ENCODE measurements at places on chromosomes 6 and 20.

- peak; percentile 21 for DNase-seq
These were observed 69.1 kb downstream of the SLC35F1 start for GRCh38 chr6:117976030-117976651.

- DNase-seq = no peak
These were observed 21.3 kb downstream of the NHSL1 start for GRCh38 chr6:138477913-138478539.

GRCh38 chr6:11532097-11532496 lies 5.5 kb upstream of the TMEM170B start:
- DNase-seq = no peak

GRCh38 chr6:41531591-41532582 lies 14.3 kb upstream of the FOXP4 start:
- no peak for DNase-seq

- DNase-seq = no peak
These were observed 53.0 kb upstream of the DSP start for GRCh38 chr6:7488494-7488893.

- no peak for DNase-seq
These were observed 215.6 kb upstream of the HEY2 start for GRCh38 chr6:125533710-125534397.

DNA sequence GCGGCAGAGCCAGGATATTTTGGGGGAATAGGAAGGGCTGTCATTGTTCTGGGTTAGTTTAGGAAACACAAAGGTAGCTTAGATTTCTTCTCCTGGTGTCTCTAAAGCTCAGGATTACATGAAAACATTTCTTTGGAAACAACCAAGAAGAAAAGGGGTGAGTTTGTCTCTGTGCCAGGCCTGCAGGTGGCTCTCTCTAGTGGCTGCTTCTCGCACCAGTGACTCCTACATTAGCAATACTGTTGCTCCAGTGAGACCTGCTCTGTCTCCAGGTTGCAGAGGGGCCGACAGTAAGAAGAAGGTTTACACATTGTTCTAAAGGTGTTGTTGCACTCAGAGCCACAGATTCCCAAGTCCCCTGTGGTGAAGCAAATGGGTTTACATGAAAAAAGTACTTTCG lies 104.6 kb upstream of the GLP1R start:
- DNase-seq = no peak

DNA sequence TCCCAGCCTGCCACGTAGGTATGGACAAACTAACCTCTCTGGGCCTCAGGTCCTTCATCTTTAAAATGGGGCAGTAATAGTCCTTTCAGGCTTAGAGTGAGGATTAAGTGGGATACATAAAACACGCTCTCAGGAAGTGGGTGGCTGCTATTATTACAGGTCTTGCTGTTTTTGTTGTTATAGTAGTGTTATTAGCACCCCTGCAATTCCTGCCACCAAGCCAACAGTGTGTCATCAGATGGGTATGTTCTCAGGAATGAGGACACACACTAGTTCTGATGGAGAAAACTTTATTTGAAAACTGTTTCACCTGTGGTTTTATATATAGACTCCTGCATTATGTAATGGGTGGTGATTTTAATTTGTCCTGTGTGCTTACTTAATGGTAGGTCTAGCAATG lies 131.7 kb downstream of the LRRC1 start:
- DNase-seq = no peak

DNA sequence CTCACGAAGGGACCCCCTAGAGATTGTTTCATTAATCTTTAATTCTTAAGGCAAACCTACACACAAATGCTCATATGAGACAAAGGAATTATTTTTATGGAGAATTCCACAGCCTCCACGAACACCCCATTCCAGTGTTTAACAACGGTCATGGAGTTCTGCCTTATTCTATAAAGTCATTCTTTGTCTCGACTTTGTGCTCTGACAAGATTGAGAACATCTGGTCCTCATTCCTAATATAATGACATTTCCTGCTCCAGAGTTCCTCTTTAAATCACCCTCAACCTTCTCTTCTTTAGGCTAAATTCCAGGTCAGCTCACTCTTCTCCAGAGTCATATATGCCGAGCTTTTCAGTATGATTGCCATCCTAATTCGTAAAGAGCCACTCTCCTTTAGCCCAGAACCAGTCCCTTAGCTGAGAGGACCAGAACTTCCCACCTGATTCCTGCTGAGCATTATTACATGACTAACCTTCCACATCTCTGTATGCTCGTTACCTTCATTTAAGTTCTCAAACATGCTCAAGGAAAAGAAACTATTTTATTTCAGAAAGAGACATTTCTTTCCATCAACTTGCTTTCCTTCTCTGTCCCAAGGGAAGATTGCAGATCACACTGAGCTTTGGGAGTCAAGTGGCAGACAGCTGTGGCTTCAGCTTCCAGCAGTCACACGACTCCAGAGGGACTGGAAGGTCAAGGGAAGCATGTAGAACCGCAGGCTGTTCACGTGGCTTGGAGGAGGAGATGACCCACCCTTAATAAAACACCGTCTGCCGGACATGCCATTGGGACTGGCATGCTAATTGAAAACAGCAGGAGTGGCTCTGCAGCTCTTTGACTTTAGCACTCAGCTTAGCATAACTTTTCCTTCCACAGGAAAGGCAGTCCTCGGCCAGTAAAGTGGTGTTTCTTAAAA lies 467.1 kb upstream of the HSF2 start:
- DNase-seq = no peak

DNA sequence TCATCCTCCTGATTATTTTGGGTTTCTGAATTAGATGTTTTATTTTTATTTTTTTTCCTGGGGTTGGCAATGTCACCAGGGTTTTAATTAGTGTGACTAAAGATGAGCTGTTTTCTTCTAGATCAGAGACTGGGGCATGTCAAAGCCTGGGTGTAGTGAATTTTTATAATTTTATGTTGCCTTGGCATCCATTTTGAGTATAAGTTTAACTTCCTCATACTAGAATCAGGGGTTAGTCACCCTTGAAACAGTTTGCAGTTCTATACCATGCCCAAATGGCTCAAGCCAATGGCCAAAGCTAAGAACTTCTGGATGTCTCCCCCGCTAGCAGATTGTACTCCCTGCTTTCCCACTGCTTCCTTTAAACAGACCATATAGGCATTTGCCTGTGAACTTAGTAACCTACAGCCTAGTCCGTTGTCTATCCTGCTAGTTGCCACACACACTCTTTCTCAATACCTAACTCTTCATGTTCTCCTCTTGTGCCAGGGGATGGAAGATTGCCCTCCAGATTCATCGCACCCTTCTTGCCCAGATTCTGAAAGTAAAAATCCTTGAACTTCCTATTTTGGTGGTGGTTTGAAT lies 54.5 kb downstream of the KIAA0408 start:
- no peak for DNase-seq

GRCh38 chr6:106199998-106200397 lies 113.9 kb downstream of the PRDM1 start:
- no peak for DNase-seq

DNA sequence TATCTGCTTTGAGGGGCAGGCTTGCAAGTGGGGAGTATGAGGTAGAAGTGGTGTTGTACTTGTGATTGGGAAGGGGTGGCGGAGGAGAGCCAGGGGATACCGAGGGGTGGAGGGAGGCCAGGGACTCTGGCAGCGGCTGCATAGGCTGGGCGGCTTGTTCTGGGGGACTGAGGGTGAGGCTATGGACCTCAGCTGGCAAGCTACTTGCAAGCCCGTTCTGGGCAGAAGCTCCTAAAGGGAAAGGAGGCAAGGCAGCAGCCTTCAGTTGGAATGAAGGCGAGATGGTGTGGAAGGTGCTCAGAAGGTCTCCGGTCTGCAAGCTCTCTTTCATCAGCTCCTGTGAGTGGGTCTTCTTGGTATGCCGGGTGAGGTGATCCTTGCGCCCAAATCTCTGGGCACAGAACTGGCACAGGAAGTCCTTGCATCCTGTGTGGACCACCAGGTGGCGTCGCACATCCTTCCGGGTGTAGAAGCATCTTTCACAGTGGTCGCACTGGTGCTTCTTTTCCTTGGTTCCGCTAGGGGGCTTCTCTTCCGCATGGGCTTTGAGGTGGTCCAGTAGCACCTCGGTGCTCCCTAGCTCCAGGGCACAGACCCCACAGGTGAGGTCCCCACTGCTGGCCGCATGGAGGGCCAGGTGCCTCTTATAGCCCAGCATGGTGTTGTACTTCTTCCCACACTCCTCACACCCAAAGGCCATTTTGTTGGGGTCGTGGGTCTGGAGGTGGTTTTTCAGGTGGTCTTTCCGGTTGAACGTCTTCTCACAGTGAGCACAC lies 66.0 kb downstream of the PLAGL1 start:
- peak; percentile 55 for DNase-seq

DNA sequence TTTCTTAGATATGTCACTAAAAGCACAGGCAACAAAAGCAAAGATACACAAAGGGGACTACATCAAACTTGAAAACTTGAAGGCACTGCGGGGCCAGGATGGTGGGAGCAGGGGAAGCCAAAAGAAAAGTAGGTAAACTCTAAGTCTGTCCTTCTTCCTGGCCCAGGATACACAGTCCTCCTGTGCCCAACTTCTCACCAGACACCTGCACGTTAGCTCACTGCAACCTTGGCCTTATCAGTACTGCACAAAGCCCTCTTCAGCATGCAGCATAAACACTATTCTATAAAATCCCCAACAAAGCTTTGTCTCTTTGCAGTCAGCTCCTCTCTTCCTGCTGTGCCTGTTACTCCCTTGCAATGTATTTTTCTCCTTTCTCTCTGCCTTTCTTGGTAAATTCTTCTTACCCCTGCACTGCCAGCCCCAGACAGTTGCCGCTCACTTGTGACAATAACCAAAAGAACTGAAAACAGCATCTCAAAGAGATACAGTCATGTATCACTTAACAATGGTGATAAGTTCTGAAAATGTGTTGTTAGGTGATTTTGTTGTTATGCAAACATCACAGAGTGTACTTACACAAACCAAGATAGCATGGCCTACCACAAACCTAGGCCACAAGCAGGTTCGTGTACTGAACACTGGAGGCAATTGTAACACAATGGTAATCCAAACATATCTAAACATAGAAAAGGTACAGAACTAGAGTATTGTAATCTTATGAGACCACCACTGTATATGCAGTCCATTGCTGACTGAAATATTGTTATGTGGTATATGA lies 51.2 kb downstream of the NINL start:
- DNase-seq = no peak

DNA sequence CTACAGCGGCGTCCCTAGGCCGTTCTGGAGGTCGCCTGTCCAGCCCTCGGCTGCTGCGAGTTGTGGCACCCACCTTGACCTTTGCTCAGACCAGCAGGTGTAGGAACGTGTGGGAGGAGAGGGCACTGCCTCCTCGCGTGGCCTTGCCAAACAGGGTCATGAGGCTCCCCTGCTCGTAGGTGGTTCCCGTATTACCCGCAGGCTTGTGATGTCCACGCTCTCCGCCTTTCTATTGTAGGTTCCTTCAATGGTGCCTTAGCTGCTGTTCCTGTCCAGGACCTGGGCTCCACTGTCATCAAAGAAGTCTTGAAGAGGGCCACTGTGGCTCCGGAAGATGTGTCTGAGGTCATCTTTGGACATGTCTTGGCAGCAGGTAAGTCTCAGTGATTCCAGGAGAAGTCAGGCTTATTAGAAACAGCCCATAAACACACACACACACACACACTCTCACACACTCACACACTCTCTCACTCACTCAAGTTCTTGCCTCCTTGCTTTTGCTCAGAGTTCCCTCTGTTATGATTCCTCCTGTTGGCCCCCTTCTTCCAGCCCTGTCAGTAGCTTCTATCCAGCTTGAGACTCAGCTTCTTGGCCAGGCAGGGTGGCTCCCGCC lies 942 bp downstream of the ACAT2 start:
- no peak for DNase-seq

- no peak for DNase-seq
These were observed 31.8 kb upstream of the HBS1L start for GRCh38 chr6:135086414-135086764.

DNA sequence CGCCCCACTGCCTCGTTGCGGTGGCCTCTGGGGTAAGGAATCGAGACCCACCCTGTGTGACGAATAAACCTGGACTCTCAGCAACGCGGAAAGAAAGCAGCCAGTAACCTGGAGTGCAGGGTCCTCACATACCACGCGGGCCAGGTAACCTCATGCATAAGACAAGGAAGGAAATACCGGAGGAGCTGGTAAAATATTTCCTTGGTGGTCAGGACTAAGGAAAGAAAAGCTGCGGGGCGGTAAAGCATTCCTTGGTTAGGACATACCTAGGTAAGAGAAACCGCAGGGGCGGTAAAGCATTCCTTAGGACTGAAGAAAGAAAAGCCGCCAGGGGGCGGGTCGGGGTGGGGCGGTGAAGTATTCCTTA lies 80.7 kb downstream of the SYTL3 start:
- DNase-seq = no peak

- no peak for DNase-seq
These were observed 98.5 kb downstream of the ARMC2 start for GRCh38 chr6:108946695-108947094.

- no peak for DNase-seq
These were observed 290.6 kb downstream of the BMP7 start for GRCh38 chr20:56975838-56976237.

GRCh38 chr6:133947302-133947900 lies 5.6 kb upstream of the TBPL1 start:
- DNase-seq = peak; percentile 64

GRCh38 chr6:97094376-97094775 lies 169.8 kb downstream of the KLHL32 start:
- DNase-seq = no peak

- no peak for DNase-seq
These were observed 58.0 kb upstream of the MYL9 start for GRCh38 chr20:36483209-36483918.

GRCh38 chr6:23173234-23173633 lies 603.9 kb downstream of the HDGFL1 start:
- no peak for DNase-seq

- DNase-seq = no peak
These were observed 118.7 kb downstream of the SMOC2 start for GRCh38 chr6:168559574-168560098.

- no peak for DNase-seq
These were observed 391 bp downstream of the MAPRE1 start for GRCh38 chr20:32819992-32820697.

GRCh38 chr6:36544228-36544627 lies 3.1 kb downstream of the STK38 start:
- no peak for DNase-seq

All from hematopoietic multipotent progenitor cell treated with erythropoietin and hydrocortisone succinate and interleukin-3 and kit ligand, for 17 days (in vitro differentiated cells).